ENCODE measurements at places on chromosomes 5 and 9. TPM values are rescaled to one million over a fixed set of nuclear protein-coding genes. Genes with fewer than 3 reads are reported as not detected.

GRCh38 chr5:150140830-150141229 lies 14.8 kb downstream of the PDGFRB start:
- no peak for DNase-seq

- no peak for DNase-seq
Observed at GRCh38 chr5:116265471-116265870, 180.6 kb downstream of the COMMD10 start.

Gene TEX10
- 58.5 TPM for total RNA-seq

GRCh38 chr5:19406576-19407365 lies 581.2 kb downstream of the CDH18 start:
- DNase-seq = no peak

GRCh38 chr5:37477426-37477825 lies 98.3 kb downstream of the WDR70 start:
- no peak for DNase-seq

DNA sequence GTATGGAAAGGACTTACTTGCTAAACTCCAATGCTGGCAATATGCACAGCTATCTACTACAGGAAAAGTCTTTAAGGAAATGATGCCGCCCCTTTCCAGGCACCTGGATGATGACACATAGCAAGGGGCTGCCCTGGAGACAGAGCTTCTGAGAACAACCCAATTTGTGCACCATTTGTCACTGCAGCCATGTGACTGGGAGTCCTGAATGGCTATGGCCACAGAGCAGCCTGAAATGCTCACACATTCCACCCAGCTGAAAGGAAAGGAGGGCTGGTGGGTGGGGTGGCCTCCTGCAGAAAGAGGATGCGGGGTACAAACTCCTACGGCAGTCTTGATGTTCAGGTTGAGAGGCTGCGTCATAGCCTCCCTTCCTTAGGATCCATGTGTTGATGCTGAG lies 70.1 kb upstream of the FSTL4 start:
- DNase-seq = no peak
